H9 (cell line): ENCODE measurements at places on chromosomes 1 and 21. TPM values are rescaled to one million over a fixed set of nuclear protein-coding genes. Genes with fewer than 3 reads are reported as not detected.

DNA sequence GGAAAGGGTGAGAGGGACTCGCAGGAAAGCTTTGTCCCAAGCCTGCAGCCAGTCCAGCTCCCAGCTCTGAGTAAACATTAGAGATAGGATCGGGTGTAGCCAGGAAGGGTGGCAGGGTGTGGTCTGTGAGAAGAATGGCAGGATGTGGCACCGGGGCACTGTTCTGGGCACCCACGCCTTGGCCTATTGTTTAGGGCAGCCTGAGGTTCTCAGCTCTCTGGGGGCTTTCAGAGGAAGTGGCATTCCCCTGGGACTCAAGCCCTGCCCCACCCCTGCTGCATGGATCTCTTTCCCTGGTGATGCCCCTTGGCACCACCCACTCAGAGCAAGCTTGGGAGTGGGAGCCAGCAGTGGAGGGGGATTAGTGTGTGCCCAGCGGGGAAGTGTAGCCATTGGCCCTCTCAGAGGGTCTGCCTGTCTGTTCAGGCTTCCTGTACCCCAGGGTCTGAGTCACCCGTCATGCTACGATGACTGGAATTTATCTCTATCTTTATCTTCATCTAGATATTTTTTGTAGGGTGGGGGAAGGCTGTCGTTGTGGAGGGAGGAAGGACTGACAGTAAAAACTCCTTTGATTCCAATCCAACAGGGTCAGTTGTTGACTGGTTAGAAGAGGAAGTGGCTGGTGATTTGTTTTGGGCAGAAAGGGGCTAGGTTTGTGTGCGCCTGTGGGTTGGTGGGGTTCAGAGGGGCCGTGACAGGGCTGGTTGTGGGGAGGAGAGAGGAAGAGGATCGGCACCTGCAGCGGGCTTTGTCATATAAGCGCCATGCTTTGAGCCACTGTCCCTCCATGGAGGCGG is 31.6 kb downstream of the SOX13 start:
- H3K4me1 ChIP-seq = peaks cover 33% of the 10 kb centered on the region
- no peaks in the 10 kb centered on the region for H3K27me3 ChIP-seq
- H3K27ac ChIP-seq = no peak overlapping the region
- peak overlapping the region; percentile 21; the same call in 1 of the 3 replicates for H3K4me3 ChIP-seq
- no peak for DNase-seq

GRCh38 chr1:212292250-212293105 is 7.3 kb downstream of the PPP2R5A start:
- no peaks in the 10 kb centered on the region; the same call in 1 of the 2 replicates for H3K4me1 ChIP-seq
- H3K4me3 ChIP-seq = no peak overlapping the region
- no peaks in the 10 kb centered on the region for H3K27me3 ChIP-seq
- H3K36me3 ChIP-seq = no peaks in the 10 kb centered on the region

GRCh38 chr1:210901981-210902770 is 231.8 kb downstream of the KCNH1 start:
- no peak for DNase-seq
- H3K36me3 ChIP-seq = no peaks in the 10 kb centered on the region
- H3K4me3 ChIP-seq = no peak overlapping the region
- H3K4me1 ChIP-seq = no peaks in the 10 kb centered on the region
- H3K27me3 ChIP-seq = no peaks in the 10 kb centered on the region
- no peak overlapping the region for H3K27ac ChIP-seq

- no peak overlapping the region for H3K27ac ChIP-seq
- H3K4me1 ChIP-seq = no peaks in the 10 kb centered on the region; the same call in 1 of the 2 replicates
- no peak for DNase-seq
- no peaks in the 10 kb centered on the region for H3K36me3 ChIP-seq
- H3K4me3 ChIP-seq = no peak overlapping the region
These were observed 3.3 kb upstream of the ATP1A4 start for GRCh38 chr1:160148121-160148520.

DNA sequence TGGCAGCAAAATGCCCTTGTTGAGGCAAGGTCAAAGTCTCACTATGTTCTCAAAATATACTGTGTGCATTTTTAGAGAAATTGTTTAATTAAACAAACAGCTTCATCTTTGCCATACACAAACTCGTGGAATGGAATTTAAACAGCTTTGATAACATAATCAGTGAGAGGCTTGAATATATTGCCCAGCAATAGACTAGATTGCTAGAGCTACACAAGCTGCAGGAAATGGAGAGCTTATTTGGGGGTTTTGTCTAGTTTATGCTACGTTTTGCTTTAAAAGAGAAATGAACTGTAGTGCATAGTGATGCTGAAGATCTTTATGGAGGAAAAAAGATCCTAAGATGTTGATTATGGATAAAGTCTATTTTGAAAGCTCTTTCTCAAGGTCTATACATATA is 166.8 kb upstream of the HMCN1 start:
- H3K27me3 ChIP-seq = no peaks in the 10 kb centered on the region
- H3K4me3 ChIP-seq = no peak overlapping the region
- H3K27ac ChIP-seq = no peak overlapping the region
- no peaks in the 10 kb centered on the region for H3K4me1 ChIP-seq

DNA sequence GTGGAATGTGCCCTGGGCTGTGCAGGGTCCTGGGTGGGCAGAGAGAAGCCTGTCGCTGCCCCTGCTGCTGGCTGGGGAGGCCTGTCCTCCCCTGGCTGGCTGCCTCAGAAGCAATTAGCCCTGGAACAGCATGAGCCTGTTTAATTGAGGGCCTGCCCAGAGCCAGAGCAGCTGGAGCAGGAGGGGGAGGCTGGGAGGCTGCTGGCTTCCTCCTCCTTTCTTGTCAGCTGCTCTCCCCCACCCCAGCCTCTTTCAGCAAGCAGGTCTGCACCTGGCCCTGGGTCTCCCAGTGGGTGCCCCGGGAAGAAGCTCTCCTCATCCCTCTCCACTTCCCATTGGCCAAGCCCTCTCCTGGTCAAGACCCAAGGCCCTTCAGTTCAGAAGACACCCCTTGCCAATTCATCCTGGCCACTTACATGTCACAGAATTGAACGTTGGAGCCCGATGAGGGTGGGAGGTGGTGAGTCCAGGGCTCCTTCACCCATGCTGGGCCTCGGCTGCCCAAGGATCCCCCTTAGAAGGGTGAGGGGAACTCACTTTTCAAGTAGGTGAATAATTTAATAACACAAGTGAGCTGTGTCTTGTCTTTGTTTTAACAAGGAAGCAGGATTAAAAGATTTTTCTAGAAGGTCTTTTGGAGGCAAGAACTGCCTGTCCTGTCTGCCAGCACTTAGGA is 13.2 kb downstream of the AMPD2 start:
- peak; percentile 26 for DNase-seq
- H3K4me3 ChIP-seq = no peak overlapping the region
- H3K4me1 ChIP-seq = peaks cover 7% of the 10 kb centered on the region; the same call in 1 of the 2 replicates
- H3K27me3 ChIP-seq = no peaks in the 10 kb centered on the region
- H3K36me3 ChIP-seq = peaks cover 21% of the 10 kb centered on the region; the same call in 2 of the 3 replicates

DNA sequence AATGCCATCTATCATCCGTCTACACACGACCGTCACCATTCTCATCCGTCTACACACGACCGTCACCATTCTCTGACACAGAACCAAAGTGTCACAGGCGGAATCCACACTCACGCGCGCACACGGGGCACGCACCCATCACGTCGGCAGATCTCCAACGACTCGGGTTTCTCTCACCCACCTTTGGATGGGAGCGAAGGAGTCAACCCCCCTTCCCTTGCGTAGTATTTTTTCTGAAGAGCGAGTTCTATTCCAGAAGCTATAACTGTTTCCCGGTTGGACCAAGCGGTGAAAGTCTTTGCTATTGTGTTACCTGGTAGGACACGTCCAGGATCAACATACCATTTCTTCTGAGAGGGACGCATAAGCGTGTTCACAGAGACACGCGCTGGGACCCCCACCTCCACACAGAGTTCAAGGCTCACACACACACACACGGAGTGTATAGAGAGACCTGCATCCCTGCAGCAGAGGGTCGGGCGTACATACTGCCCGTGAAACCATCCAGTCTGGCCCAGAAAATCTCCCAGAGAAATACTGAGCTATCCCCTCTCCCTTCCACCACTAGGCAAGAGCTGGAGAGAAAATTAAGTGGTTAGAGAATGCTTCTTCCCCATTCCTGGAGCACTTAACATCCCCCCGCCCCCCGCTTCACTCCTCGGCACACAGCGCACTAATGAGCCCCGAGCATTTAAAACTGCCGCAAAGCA is 741 bp downstream of the DUSP10 start:
- H3K27ac ChIP-seq = no peak overlapping the region
- no peak overlapping the region for H3K4me3 ChIP-seq
- H3K27me3 ChIP-seq = peaks cover 16% of the 10 kb centered on the region; the same call in 1 of the 2 replicates
- peaks cover 4% of the 10 kb centered on the region; the same call in 1 of the 2 replicates for H3K4me1 ChIP-seq
- H3K36me3 ChIP-seq = peaks cover 18% of the 10 kb centered on the region
- DNase-seq = no peak

DNA sequence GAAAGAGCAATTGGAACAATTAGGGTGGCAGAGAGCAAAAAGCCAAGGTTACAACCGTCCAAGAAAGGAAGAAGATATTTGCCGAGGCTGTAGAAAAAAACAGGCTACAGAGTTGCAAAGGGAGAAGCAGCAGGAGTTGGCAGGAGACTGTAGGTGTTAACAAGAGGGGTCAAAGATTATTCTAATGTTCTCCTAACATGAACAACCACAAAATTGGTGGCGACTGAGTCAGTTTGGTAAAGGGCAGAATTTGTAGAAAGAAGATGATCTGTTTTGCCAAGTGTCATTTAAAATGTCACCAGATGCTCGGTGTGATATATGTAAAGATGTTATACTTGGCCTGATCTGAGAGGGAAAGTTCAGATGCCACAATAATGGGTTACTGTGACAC is 401 bp upstream of the PRUNE1 start:
- no peak for DNase-seq
- peak overlapping the region; percentile 97 for H3K4me3 ChIP-seq
- no peaks in the 10 kb centered on the region; the same call in 1 of the 2 replicates for H3K36me3 ChIP-seq
- peak overlapping the region; percentile 4 for H3K27ac ChIP-seq
- no peaks in the 10 kb centered on the region for H3K27me3 ChIP-seq

DNA sequence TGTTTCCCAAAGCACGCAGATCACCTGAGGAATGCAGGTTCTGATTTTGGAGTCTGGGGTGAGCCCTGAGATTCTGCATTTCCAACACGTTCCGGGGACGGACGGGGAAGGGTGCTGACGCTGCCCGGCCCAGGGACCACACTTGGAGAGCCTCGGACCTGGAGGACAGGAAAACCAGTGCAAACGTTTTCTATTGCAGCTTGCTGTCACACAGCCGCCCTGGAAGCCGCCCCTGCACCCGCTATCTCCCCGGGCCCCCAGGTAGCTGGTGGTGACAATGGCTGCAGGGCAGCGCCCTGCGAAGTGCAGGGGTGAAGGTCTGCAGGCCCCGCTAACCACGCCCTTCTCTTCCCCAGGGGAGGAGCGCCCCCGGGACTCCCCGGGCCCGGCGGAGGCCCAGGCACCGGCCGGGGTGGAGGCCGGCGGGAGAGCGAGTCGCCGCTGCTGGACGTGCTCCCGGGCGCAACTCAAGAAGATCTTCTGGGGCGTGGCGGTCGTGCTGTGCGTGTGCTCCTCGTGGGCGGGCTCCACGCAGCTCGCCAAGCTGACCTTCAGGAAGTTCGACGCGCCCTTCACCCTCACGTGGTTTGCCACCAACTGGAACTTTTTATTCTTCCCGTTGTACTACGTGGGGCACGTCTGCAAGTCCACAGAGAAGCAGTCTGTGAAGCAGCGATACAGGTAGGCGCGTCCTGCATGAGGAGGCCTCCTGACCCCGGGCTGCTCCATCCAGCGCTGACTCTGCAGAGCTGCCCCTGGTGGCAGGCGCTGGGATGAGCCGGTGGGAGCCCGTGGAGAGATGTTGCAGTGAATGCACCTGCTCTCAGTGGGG is 142.0 kb upstream of the COA6 start:
- no peaks in the 10 kb centered on the region for H3K27me3 ChIP-seq
- no peaks in the 10 kb centered on the region for H3K36me3 ChIP-seq
- DNase-seq = peak; percentile 86

DNA sequence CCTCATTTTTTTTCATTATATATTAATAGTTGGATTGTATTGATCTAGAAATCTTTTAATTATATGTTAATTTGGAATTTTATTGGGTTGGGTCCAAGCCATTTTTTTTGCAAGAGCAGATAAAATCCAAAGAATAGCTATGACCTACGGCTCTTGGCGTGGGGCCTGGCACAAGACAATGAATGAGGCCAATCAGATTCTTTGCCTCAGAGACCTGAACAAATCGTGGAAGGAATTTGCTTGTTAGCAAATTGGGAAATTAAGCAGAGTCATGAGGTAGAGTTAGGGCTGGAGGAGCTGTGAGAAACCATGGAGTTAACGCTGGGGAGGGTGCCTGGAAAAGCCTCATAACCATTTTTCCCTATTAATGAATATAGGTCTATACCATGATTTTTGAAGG is 40.1 kb downstream of the CAMSAP2 start:
- DNase-seq = no peak
- peaks cover 3% of the 10 kb centered on the region; the same call in 1 of the 2 replicates for H3K4me1 ChIP-seq
- peaks cover 22% of the 10 kb centered on the region for H3K36me3 ChIP-seq
- no peaks in the 10 kb centered on the region for H3K27me3 ChIP-seq

DNA sequence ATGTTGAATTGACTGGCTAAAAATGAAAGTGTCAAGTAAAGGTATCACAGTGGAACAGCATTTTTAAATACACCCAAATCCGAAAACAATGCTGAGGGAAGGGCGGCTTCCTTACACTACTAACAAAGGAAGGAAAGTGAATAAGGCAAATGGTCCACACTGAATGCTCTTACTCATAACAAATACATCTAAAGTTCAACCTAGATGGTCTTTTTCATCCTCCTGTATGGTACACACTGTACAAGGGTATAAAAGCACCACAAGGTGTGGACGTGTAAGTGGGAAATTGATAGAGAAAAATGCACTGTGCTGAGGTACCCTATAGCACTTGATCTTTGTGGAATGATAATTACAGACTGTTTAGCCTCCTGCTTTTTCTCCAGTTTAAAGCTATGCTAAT is 7.1 kb upstream of the PALMD start:
- H3K27me3 ChIP-seq = no peaks in the 10 kb centered on the region
- H3K27ac ChIP-seq = no peak overlapping the region
- no peaks in the 10 kb centered on the region for H3K36me3 ChIP-seq
- no peak for DNase-seq

GRCh38 chr21:34795175-34795547 is 126.4 kb downstream of the CLIC6 start:
- H3K36me3 ChIP-seq = no peaks in the 10 kb centered on the region

DNA sequence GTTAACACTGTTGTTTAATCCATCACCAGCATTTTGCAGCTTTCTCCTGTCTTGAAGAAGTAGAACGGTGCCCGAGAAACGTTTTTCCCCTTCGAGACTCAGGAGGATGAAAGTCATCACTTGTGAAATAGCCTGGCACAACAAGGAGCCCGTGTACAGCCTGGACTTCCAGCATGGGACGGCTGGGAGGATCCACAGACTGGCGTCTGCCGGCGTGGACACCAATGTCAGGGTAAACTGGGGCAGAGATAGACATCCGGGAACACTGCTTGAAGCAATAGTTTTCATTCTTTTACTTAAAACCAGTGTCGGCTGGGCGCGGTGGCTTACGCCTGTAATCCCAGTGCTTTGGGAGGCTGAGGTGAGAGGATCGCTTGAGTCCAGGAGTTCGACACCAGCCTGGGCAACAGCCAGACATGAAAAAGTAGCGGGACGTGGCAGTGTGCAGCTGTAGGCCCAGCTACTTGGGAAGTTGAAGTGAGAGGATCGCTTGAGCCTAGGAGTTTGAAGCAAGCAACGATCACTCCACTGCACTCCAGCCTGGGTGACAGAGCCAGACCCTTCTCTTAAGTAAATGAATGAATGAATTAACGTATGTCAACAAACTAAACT is 945 bp downstream of the CHAF1B start:
- no peaks in the 10 kb centered on the region for H3K27me3 ChIP-seq
- H3K4me3 ChIP-seq = peak overlapping the region; percentile 87
- H3K36me3 ChIP-seq = peaks cover 33% of the 10 kb centered on the region
- H3K27ac ChIP-seq = no peak overlapping the region
- DNase-seq = no peak

TMEM167B gene
- total RNA-seq = 13.9 and 15.7 TPM in 2 replicates

PLPPR4 gene
- total RNA-seq = 0.31 and 0.39 TPM in 2 replicates

TENT5C gene
- 0.18 and 0.37 TPM in 2 replicates for total RNA-seq

GRIK3 gene
- 1.7 TPM in 2 replicates for total RNA-seq

HAO2 gene
- 0.13 and 0.61 TPM in 2 replicates for total RNA-seq

TNFRSF9 gene
- total RNA-seq = not detected in 2 replicates

SPRR2B gene
- total RNA-seq = not detected in 2 replicates

COL11A1 gene
- 7.0 and 7.5 TPM in 2 replicates for total RNA-seq

ZNF648 gene
- total RNA-seq = 1.1 and 1.4 TPM in 2 replicates

A3GALT2 gene
- total RNA-seq = not detected in 2 replicates

TMCC2 gene
- total RNA-seq = 11.3 and 11.7 TPM in 2 replicates
